ENCODE measurements at places on chromosomes 4 and X.
A peak's percentile ranks its signal among the peaks of the same experiment; 100 is the strongest.

- DNase-seq, result peak; percentile 7
These were observed 6.4 kb upstream of the HERC3 start for GRCh38 chr4:88585917-88586316.

GRCh38 chr4:38623260-38623659 is 40.7 kb upstream of the KLF3 start:
- no peak for DNase-seq

DNA sequence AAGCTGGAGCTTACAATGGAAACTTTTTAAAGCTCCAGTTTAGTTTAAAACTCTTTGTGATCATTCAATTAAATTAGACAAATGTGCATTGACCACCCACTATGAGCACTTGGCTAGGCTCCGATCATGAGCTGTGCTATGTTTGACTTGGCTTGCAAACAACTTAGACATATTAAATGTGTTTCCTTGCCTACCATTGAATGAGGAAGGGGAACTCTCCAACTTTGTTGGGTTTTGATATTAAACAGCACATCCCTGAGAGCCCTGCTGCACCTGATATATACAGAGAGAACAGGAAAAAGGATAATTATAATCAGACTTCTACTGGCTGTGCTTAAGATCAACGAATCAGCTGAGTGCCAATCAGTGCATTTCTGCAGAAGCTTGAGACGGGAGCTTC is 71.4 kb upstream of the ADGRL3 start:
- no peak for DNase-seq

DNA sequence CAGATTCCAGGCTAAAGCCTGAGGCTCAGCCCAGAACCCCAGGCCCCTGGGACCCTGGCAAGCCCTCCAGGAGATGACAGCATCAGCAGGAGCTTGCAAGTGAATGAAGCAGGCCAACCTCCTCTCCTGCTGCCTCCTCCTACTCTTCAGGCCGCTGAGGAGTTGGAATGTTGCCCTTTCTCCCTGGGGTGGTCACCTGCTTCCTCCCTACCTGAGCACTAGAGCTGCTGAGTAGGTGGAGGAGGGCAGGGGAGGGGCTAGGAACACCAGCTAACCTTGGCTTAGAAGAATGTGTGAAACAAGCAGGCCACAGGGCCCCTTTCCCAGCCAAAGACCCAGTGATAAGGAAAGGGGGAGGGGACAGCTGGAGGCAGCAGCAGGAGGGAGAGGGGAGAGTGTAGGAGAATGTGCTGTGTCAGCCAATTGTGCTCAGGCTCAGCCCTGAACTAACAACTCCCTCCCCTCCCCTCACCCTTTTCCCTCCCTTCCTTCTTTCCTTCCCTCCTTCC is 58.0 kb downstream of the PJA1 start:
- DNase-seq, result no peak

DNA sequence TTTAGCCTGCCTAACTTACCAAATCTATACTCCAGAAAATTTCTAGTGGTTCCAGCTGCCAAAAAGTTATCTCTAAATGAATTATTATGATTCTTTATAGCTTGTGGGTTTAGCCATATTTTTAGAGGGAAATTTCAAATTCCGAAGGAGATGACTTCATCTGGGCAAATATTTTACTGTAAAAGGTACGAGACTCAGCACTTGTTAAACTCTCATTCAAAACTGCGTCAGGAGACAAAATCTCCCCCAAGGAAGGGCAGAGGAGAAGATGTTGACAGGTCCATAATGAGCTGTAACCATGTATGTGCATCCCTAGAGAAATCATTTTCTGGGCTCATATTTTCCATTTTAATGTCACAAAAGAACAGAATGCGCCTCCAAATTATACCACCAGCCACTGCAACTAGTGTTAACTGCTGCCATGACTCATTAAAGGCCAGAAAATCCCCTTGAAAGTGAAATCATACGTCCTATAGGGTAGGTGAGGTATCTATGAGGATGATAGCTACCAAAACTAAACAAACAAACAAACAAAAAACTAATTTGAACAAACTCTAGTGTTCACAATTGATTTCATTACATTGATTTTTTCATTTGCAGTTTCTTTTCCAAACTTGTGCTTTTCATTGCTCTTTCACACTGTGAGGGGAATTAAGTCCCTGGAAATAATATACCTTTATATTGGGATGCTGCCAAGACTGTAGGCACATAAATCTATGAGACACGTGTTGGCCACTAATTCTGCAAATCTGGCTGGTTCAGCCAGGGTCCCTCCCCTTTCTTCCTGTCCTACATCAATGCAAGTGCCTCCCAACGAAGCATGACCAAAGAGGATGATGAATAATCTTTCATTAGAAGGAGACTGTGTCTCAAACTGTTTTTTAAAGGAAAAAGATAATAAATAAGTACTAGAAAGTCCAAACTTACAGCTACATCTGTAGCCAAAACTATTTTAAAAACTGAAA is 85.8 kb downstream of the ARHGAP6 start:
- DNase-seq, result no peak

- DNase-seq, result no peak
These were observed 12.7 kb downstream of the DCAF16 start for GRCh38 chr4:17797808-17798207.

GRCh38 chr4:28073860-28074555 is 1213.4 kb downstream of the STIM2 start:
- no peak for DNase-seq
